ENCODE measurements at places on chromosomes 5 and 9. TPM values are rescaled to one million over a fixed set of nuclear protein-coding genes. Genes with fewer than 3 reads are reported as not detected.
A peak's percentile ranks its signal among the peaks of the same experiment; 100 is the strongest.

The FOXD4L5 gene
- 0.22 TPM for total RNA-seq

The CAMLG gene
- total RNA-seq: 49.2 TPM

The HMMR gene
- total RNA-seq: 9.4 TPM

GRCh38 chr9:114968671-114969070, 38.3 kb upstream of the TNFSF8 start:
- H3K4me1 ChIP-seq: peaks cover 5% of the 10 kb centered on the region
- no peaks in the 10 kb centered on the region for H3K36me3 ChIP-seq
- no peaks in the 10 kb centered on the region for H3K27me3 ChIP-seq
- H3K27ac ChIP-seq: no peak overlapping the region
- DNase-seq: no peak

DNA sequence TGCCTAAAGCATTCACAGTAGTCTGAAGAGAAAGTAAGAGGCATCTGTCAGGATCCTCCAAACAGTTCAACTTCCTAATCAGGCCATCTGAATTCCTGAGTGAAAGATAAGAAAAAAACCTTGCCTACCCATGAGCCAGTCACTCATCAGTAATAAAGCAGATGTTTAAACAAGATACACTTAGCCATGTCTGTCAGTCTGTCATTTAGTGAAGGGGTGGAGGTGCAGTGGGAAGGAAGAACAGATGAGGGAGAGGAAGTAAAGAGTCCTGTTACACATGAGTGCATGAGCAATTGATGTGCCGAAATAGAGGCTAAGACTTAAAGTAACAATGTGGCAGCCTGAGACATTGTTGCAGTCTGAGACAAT, 29.9 kb upstream of the DMRTA1 start:
- H3K4me3 ChIP-seq: no peak overlapping the region
- peaks cover 15% of the 10 kb centered on the region for H3K4me1 ChIP-seq

- no peak for DNase-seq
- no peaks in the 10 kb centered on the region for H3K27me3 ChIP-seq
- peaks cover 42% of the 10 kb centered on the region for H3K36me3 ChIP-seq
- no peak overlapping the region for H3K27ac ChIP-seq
Observed at GRCh38 chr5:137710086-137710485, 25.8 kb downstream of the KLHL3 start.

- H3K27me3 ChIP-seq: no peaks in the 10 kb centered on the region
- H3K27ac ChIP-seq: no peak overlapping the region
- no peak overlapping the region for H3K4me3 ChIP-seq
- H3K4me1 ChIP-seq: peaks cover 18% of the 10 kb centered on the region
- no peak for DNase-seq
Observed at GRCh38 chr9:136614372-136614922, 48.3 kb upstream of the EGFL7 start.

- H3K27me3 ChIP-seq: no peaks in the 10 kb centered on the region
- H3K27ac ChIP-seq: peak overlapping the region; percentile 27
- H3K4me3 ChIP-seq: no peak overlapping the region
- H3K4me1 ChIP-seq: peaks cover 3% of the 10 kb centered on the region
Observed at GRCh38 chr9:110960288-110960687, 78.0 kb downstream of the LPAR1 start.

- no peaks in the 10 kb centered on the region for H3K4me1 ChIP-seq
- H3K27me3 ChIP-seq: peaks cover 40% of the 10 kb centered on the region
- DNase-seq: no peak
- H3K36me3 ChIP-seq: no peaks in the 10 kb centered on the region
Observed at GRCh38 chr5:169911448-169912212, 68.7 kb downstream of the INSYN2B start.

GRCh38 chr5:3742750-3743149, 147.1 kb downstream of the IRX1 start:
- DNase-seq: no peak
- peaks cover 25% of the 10 kb centered on the region for H3K4me1 ChIP-seq
- H3K4me3 ChIP-seq: no peak overlapping the region

DNA sequence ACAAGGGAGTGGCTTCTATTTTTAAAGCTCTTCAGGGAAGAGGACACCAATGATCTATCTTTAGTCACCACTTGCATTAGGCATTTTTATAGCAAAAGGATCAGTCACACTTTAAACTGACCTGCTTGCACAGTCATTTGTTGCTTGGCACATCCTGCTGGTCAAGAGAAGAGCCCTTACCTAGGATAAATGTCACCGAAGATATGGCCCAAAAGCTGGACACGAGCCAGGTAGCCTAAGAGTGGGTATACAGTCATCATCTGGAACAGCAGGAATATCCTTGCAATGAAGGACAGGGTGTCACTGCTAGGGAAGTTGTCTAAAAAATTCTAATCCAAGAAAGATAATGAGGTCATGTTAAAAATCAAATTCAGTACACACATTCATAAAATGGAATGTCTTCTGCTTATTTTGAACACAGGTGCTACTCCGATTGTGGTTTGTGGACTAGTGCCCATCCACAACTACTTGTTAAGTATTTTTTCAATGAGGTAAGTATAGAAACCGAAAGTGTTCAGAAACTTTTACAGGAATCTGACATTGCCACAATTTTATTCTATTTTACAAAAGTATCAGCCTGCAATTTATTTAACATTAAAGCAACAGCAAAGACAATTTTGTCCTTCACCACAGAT, 78.4 kb downstream of the SLC38A9 start:
- H3K4me3 ChIP-seq: no peak overlapping the region
- no peaks in the 10 kb centered on the region for H3K27me3 ChIP-seq
- peaks cover 31% of the 10 kb centered on the region for H3K4me1 ChIP-seq

DNA sequence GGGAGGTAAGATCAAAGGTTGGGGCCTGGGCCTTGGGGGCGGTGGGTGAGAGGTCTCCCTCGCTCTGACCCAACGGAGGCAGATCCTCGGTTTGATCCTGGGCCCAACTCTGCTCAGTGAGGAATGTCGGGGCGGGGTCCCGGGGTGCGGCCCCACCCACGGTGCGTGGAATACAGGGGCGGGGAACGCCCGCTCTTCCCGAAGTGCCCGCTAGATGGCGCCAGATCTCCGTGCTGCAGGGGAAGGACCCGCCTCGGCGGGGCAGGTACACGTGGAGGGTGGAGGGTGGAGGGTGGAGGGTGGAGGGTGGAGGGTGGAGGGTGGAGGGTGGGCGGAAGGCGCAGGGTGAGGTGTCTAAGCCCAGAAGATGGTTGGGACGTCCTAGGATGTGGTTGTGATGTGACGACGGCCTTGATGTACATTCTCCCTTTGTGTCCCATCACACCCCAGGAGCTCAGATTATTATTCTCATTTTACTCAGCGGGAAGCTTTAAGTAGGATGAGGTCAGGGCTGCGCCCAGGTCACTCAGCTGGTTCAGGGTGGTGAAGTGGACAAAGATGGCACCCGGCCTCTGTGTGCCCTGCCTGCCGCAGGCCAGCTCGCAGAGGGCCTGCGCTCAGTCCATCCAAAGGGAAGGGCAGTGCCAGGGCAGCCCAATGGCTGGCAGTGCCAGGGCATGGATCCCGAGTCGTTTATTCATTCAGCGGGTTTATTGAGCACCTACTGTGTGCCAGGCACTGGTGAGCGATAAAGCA, 9.4 kb upstream of the RPS14 start:
- H3K4me3 ChIP-seq: peak overlapping the region; percentile 37
- DNase-seq: peak; percentile 96
- H3K27ac ChIP-seq: no peak overlapping the region

DNA sequence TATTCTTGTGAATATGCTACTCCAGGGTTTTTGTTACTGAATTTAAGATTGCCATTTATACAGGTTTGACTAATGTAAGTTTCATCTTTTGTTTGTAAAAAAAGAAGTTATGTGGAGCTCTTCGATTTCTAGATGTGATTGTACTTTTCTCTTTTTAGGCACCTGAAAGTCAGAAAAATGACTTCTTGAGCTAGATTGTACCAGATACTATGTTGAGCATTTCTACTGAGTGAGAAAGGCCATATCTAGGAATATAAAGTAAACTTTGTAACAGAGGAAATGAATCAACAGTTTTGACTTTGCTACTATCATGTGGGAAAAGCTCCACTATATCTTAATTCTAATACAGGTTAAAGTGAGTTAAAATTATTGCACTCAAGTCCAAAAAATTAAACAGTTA, 25.1 kb downstream of the SMC5 start:
- DNase-seq: no peak
- H3K36me3 ChIP-seq: peaks cover 49% of the 10 kb centered on the region
- H3K4me1 ChIP-seq: peaks cover 28% of the 10 kb centered on the region
- no peaks in the 10 kb centered on the region for H3K27me3 ChIP-seq
- peak overlapping the region; percentile 39 for H3K27ac ChIP-seq
- H3K4me3 ChIP-seq: no peak overlapping the region

DNA sequence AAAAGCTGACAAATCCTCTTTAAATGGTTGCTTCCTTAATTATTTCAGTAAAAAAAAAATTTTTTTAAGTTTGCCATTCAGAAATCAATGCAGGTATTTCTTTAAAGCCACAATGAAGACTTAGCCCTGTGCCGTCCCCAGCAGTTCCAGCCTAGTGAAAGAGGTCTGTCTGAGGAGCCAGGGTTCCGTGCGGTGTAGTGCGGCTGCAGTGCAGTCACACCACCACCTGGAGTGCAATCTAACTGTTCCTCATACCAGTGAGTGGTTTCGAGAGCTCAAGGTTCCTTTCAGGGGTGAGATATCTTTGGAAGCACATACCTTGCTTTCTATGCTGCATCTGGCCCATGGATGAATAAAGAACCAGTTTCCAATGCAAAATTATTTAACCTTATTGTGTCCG, 87.5 kb downstream of the FANCC start:
- no peak for DNase-seq
- H3K27me3 ChIP-seq: no peaks in the 10 kb centered on the region
- peaks cover 4% of the 10 kb centered on the region for H3K4me1 ChIP-seq
- peaks cover 14% of the 10 kb centered on the region for H3K36me3 ChIP-seq
